H4 (cell line): ENCODE measurements at places on chromosomes 13 and 19. TPM values are rescaled to one million over a fixed set of nuclear protein-coding genes. Genes with fewer than 3 reads are reported as not detected.

DNA sequence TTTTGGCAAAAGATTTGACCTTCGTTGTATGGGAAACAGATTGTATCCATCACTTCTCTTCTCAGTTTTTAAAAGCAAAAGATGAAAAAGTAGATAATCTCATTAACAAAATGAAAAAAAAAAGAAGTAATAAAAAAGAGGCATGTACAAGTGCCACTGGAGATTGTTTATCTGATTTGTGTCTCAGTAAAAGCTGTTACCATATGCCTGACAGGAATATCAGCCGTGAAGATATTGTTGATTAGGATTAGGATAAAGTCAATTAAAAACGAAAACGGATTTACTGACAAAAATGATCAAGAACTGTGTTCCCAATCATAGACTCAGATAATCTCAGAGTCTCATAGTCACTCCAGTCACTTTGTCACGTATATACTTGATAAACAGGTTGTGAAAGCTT lies 842.1 kb upstream of the SLC10A2 start:
- no peak for DNase-seq

HS6ST3 gene
- 1.6 and 2.4 TPM in 2 replicates for total RNA-seq

KANK2 gene
- 63.8 and 79.8 TPM in 2 replicates for total RNA-seq

GRCh38 chr13:106916329-106916976 lies 348.5 kb upstream of the ARGLU1 start:
- DNase-seq = no peak

KLK13 gene
- total RNA-seq = not detected in 2 replicates

- no peak for DNase-seq
Observed at GRCh38 chr13:92173254-92173653, 774.8 kb downstream of the GPC5 start.

DNA sequence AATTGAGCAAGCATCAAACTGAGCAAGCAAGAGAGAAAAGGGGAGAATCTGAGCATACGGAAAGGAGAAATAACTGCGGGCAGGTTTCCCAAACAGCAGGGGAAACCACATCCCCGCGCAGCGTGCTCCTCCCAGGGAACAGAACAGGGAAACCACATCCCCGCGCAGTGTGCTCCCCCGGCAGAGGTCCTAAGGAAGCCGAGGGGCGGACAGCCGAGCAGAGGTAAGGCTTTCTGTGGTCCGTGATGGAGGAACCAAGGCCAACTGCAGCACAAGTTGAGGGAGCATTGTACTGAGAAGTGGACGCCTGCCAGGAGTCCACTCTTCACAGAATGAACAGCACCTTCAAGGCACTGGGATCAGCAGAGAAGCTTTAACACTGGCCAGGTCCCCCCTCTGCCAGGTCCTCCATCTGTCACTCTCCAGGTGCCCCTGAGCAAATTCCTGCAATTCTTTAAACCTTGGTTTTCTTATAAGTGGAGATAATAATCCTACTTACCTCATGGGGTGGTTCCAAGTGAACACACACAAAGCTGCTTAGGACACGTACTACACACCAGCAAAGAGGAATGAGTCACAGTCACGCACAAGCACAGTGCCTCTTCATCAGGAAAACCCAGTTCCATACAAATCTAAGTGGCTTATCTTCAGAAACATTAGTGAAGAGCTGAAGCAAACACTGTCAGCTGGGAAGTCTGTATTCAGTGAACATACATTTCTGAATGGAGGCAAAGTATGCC lies 23.0 kb upstream of the LAMP1 start:
- DNase-seq = peak; percentile 35

FGF9 gene
- 0.56 TPM in 1 of 2 replicates, not detected in the other for total RNA-seq

- DNase-seq = no peak
Observed at GRCh38 chr13:27005976-27006518, 165.6 kb downstream of the USP12 start.

DNA sequence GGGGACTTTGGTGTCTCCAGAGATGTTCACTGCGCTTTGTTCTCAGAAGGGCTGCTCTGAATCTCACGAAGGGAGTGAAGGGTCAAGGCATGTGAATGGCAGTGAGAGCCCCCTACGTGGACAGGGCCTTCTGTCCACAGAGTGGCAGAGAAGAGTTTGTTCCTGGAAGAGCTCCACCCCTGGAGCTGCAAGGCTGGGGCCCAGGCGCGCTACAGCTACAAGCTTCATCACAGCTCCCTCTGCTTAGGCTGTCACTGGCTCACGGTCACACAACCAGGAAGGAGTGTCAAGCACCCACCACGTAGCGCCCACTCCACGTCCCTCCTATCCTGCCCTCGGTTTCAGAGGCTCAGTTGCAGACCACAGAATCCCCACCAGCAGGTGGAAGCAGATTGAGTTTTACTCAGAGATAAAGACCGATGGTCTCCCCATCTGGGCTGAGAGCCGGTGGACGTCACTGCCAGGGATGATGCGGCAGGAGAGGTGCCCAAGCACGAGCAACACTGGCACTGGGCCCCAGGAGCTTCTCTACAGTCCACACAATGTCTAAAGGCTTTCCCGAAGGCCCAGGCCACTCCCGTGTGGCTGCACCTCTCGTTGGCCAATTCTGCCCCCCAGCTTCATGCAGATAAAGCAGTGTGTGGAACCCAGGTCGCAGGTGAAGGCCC lies 23.0 kb upstream of the TFDP1 start:
- no peak for DNase-seq

- DNase-seq = no peak
Observed at GRCh38 chr13:65188721-65189120, 2041.4 kb downstream of the PCDH9 start.

DNA sequence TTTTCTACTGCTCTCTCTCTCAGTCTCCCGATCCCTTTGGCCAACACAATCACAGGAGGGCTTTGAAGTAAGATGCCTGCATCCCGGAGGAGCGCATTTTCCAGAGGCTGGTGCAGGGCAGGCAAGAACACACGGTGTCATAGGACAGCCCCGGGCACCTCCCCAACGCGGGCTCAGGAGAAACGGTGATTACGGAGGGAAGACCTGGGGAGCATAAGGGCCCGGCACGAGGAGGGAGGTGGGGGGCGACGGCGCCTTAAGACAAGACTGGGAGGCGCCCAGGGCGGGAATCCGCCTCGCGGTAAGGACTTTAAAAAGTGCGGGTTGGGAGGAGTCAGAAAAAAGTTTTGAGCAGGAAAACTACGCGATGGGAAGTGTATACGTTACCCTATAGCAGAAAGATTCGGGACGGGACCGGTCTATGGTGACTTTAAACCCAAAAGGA lies 18.7 kb upstream of the ZNF888 start:
- DNase-seq = peak; percentile 34
